ENCODE measurements at places on chromosomes 11 and 22. TPM values are rescaled to one million over a fixed set of nuclear protein-coding genes. Genes with fewer than 3 reads are reported as not detected.

DNA sequence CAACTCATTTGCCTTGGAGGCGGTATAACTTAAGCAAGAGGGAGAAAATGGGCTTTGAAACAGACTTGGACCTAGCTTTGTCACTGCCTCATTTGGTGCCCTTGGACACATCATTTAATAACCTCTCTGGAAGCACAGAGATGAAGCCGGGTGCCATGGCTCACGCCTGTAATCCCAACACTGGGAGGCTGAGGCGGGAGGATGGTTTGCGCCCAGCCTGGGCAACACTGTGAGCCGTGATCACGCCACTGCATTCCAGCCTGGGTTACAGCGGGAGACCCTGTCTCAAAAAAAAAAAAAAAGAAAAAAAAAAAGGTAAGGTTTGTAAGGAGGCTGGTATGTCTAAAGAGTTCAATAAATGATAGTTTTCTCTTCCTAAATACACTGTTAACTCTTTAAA is 806 bp downstream of the COA4 start:
- DNase-seq = no peak

DNA sequence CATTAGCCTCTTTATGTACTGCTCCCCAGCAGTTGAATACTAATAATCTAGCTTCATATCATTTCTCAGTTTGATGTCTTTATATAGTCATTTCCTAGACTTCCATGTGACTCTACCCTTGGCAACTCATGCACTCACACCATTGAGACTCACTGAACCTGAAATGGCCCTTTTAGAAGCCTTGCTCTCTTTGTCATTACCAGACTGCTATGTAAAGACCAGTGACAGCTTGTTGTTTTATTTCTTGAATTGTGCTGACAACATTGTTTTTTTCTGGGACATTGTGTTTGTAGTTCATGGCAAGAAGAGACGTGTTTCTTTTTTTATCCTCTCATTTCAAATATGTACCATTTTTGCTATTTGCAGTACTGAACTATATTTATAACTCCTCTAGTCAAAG is 256.5 kb downstream of the CNTN5 start:
- DNase-seq = no peak

DNA sequence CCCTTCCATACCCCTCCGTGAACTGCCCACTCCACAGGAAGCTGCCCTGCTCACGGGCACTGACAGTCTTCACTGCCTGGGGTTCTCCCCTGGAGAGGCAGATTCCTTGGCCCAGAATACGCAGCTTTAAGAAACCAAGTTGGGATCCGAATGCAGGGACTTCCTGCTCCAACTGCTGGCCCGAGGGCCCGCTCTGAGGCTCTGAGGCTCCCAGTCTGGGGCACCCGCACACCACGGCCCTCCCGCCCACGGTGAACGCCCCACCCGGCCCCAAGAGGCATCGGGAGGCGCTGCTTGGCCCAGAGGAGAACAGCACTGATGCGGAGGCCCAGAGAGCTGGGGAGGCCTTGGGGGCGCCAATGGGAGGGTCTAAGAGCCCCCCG is 42.3 kb downstream of the IGF2 start:
- DNase-seq = no peak

DNA sequence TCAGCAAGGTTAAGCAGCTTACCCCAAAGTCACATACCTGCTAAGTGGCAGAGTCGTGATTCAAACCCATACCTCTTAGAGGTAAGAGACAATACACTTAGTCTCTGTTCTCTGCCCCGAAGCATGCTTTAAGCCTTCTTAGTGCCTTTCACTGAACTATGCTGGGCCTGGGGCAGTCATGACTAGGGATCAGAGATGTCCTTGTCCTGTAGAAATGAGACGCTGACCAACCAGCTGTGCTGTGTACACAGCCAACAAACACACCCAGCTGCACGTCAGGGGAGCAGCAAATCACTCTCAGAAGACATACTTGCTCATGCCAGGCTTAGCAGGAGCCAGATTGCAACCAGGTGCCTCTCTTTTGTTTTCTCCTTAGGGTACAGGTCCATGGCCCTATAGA is 255.7 kb downstream of the BUD13 start:
- no peak for DNase-seq

MPPED2 gene
- 0.39 TPM for total RNA-seq

DNA sequence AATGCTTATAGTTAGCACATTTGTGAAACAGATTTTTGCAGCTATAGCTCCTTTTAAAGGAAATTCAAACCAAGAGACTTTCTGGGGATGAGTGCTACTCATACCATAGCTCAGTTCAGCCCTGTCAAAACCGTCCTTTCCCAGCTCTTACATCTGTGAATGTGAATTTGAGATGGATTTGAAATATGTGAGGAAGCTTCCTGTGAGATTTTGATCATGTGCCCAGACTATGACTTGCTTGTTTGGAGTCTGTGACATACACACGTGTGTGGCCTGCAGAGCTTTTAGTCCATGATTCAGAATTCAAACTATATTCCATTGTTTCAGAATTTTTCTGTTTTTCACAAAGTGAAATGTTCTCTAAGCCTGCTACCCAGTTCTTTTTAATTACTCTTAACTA is 4.4 kb upstream of the MMP1 start:
- peak; percentile 47 for DNase-seq

DEFB131B gene
- not detected for total RNA-seq

DNA sequence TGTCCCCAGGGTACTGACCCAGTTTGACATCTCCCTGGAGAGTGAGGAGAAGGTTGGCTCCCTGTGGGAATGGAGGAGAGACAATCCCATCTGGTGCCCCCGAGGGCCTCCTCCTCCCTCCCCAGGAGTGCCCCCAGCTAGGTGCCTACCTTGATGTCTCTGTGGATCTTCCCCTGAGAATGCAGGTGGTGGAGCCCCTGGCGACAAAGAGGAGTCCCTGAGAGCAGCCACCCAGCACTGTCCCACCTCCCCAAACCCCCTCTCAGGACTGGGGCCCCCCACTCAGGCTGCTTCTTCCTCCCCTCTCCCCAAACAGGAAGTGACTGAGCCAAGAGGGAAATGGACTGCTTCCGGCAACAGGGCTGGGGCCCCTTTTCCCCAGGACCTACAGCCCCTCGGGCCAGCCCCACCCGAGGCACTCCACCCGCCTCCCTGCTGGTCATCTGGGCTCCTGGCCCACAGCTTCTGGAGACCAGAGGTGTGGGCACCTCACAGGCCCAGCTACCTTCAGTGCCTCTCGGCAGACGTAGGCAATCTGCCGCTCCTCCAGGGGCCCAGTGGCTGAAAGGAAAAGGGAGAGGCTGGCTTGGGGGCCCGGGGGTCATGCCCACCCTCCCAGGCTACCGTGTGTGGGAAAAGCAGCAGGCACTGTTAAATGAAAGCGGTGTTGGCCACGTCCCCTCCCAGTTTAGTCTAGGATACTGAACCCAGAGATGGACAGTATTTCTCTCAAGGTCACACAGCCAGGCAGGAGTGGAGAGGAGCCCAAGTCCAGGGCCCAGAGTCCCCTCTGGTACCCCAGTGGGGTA is 1.2 kb downstream of the MAP4K2 start:
- no peak for DNase-seq

GRCh38 chr11:2783536-2784082 is 83.8 kb upstream of the KCNQ1OT1 start:
- no peak for DNase-seq

TRIOBP gene
- total RNA-seq = 95.9 TPM

- DNase-seq = no peak
These were observed 42.8 kb downstream of the GLYAT start for GRCh38 chr11:58688789-58689503.

LMNTD2 gene
- total RNA-seq = 0.90 TPM

MS4A3 gene
- total RNA-seq = not detected

SSTR3 gene
- not detected for total RNA-seq
